CD4-positive, CD25-positive, alpha-beta regulatory T cell (primary cell): ENCODE measurements at places on chromosomes 16 and 17.

- DNase-seq: no peak
These were observed 411.7 kb downstream of the CPPED1 start for GRCh38 chr16:12391956-12392355.

DNA sequence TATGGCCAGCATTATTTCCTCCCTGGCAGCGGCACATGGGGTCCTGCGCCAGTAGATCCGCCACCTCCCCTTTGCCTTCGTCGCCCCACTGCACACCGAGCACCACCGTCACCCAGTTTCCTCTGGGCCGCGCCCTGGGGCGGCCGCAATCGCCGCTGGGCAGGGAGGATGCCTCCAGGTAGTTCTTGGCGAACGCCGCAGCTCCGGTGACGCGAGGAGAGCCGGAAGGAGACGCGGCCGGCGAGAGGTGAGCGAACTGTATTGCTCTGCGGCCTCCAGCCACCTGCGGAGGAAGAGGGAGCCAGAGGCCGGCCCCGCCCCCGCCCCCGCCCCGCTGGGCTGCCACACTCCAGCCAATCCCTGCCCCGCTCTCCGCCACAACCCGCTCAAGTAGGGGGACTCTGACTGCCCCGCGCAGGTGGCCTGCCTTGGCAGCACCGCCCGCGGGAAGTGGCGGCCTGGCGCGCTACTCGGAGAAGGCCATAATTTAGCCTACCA lies 11.8 kb upstream of the SLFN13 start:
- peak; percentile 78 for DNase-seq

DNA sequence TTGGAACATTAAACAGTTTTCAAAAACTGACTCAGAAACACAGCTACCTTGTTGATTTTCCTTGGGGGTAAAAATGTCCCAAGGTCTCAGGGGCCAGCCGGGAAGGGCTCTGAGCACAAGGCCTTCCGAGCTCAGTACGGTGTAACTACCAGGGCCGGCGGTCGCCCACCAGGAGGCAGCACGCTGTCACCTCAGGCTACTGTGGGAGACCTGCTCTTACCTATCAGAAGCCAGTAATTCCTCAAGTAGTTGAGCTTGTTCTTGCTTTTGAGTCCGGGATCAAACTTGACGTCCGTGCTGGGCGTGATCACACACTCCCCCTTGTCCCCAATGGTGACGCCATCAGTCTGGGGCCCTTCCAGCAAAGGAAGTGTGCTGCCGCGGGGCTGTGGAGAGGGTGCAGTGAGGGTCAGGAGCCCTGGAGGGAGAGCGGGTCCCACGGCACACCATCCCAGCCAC lies 43.4 kb upstream of the ICAM2 start:
- peak; percentile 59 for DNase-seq

DNA sequence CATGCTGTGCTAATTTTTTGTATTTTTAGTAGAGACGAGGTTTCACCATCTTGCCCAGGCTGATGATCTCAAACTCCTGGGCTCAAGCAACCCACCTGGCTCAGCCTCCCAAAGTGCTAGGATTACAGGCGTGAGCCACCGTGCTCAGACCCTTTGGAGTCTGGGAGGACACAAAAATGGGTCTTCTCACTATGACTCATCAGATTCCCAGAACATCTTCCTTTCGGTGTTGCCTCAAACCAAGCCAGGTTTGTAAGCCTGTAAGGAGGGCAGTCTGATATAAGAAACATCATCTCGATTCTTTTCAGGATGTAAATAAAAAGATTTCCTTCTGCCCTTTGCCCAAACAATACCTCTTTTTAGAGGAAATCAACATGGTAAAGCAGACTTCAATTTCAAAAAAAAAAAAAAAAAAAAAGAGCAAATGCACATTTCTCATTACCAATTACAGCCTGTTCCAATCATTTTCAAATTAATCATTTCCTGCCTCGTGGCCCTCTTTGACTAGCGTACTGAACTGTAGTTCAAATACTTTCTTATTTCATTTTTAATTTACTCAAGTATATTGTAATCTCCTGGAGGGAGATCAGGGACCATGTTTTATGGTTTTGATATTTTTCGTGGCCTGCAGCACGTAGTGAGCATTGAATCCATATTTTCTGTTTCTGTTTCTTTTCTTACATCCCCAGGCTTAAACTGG lies 409.6 kb downstream of the GRIN2A start:
- DNase-seq: no peak

DNA sequence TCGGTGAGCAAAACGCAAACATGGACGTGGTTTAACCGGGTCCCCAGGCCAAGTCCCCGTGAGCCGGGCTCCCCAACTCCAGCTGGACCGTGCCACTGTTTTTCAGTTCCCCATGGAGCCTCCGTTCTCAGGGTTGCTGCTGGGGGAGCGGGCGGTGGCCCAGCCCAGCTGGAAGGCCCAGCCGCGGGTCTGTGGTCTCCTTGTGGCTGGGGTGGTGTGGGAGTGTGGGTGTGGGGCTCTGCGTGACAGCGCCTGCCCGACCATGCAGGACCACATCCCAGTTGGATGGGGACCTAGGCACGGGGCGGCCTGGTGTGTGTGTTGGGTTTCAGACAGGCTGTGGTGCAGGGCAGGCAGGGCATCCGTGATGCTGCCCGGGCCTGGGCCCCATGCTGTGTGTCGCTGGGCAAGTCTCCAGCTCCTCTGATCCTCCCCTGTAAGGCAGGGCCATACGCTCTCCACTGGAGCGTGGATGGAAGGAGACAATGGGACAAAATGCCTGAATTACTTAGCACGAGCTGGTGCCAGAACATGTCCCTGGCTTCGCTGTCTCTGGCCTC lies 40.3 kb downstream of the COX4I1 start:
- no peak for DNase-seq

GRCh38 chr17:77815127-77815905 lies 143.2 kb upstream of the TNRC6C start:
- DNase-seq: no peak

- DNase-seq: peak; percentile 16
These were observed at the start of gene HSD11B2 for GRCh38 chr16:67430977-67431774. HSD11B2 (plus strand) TSS chr16:67431121; CDS start chr16:67431249, 128 bp downstream.

GRCh38 chr17:18184143-18185031 lies 759 bp downstream of the ALKBH5 start:
- peak; percentile 82 for DNase-seq

DNA sequence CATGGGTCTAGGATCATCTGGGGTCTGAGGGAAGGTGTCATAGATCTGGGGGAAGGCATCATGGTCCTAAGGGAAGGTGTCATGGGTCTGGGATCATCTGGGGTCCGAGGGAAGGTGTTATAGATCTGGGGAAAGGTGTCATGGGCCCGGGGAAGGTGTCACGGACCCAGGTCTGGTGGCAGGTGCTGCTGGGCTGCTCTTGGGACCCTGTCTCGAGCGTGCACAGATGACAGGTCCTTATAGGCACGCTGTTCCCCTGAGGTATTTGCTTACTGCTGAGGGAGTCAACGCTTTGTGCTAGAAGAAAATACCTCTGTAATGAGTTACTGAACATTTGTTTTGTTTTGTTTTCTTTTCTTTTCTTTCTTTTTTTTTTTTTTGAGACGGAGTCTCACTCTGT lies 1.4 kb downstream of the RAB40C start:
- DNase-seq: no peak

- DNase-seq: no peak
These were observed 49.3 kb upstream of the USP7 start for GRCh38 chr16:9012848-9013507.

GRCh38 chr17:76841776-76842405 lies 26.3 kb upstream of the MGAT5B start:
- DNase-seq: no peak

- DNase-seq: no peak
These were observed 67.4 kb upstream of the CHMP6 start for GRCh38 chr17:80924111-80924806.

- no peak for DNase-seq
These were observed 227.5 kb upstream of the ZFHX3 start for GRCh38 chr16:73275448-73275847.

GRCh38 chr16:53094013-53094630 lies 39.3 kb downstream of the CHD9 start:
- DNase-seq: no peak

DNA sequence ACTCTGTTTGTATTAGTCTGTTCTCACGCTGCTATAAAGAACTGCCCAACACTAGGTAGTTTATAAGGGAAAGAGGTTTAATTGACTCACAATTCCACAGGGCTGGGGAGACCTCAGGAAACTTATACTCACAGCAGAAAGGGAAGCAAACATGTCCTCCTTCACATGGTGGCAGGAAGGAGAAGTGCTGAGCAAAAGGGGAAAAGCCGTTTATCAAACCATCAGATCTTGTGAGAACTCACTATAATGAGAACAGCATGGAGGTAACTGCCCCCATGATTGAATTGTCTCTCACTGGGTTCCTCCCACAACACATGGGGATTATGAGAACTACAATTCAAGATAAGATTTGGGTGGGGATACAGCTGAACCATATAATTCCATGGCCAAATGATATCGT lies 30.9 kb downstream of the ABCC1 start:
- no peak for DNase-seq

GRCh38 chr16:2275476-2276367 lies 7.8 kb upstream of the RNPS1 start:
- no peak for DNase-seq
